ENCODE measurements at places on chromosomes 5 and 9.

- DNase-seq = no peak
Observed at GRCh38 chr5:122054266-122054665, 23.8 kb downstream of the LOX start.

DNA sequence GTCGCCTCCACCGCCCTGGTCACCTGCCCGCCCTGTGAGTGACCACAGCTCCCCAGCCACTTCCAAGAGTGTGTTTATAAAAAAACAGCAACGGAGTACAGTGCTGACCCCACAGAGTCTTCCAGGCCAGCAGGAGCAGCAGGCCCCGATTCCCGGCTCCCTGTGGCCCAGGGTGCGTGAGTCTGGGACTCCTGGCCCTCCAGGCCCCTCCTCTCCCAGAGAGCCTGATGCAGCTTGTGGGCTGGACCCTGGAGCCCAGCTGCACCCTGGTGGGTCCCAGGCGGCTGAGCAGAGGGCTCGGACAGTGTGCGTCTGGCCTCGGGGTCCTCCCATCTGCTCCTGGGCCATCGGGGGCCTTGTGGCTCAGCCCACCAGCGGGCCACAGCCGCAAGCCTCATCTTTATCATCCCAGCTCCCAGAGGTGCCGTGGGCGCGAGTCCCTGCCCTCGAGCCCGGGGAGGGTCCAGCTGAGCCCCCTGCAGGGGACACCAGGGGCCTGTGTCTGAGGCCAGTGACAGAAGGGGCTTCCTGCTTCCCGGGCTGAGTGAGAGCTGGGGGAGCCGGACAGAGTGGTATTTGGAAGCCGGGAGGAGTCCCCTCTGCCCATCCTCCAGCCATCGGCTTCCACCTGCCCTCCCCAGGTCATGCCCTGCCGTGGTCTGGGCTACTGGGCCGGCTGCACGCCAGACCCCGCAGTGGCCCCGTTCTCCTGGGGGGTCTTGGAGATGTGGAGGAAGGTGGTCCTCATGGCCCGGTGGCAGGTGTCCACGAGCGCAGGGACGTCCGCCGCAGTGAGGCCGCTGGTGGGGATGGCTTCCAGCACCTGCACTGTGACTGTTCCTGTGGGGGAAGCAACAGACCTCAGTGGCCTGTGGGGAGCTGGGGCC lies 10.6 kb downstream of the EGFL7 start:
- no peak for DNase-seq

- no peak for DNase-seq
Observed at GRCh38 chr9:2154731-2155130, 139.6 kb downstream of the SMARCA2 start.

DNA sequence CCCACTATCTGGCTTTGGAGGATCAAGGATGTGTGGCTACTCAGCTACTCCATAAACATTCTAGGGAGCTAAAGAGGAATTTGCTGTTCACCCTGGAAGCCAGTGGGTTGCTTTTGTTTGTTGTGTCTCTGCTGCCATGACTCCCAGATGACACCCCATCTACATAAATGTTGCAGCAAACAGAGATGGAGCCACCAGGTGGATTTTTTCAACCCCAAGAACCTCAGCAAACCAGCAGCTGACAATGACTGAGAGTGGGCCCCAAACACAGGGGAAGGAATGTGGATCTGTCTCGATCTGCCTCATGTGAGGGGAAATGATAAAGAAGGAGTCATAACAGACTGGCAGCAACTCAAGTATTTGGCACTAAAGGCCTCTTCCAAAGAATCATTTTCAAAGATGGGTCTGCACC lies 132.7 kb upstream of the TNC start:
- no peak for DNase-seq

- no peak for DNase-seq
Observed at GRCh38 chr9:69122549-69123141, 51.4 kb upstream of the TJP2 start.

- DNase-seq = no peak
Observed at GRCh38 chr5:170597872-170598271, 94.1 kb downstream of the KCNIP1 start.

- no peak for DNase-seq
Observed at GRCh38 chr9:92931606-92932005, 15.7 kb upstream of the FGD3 start.

DNA sequence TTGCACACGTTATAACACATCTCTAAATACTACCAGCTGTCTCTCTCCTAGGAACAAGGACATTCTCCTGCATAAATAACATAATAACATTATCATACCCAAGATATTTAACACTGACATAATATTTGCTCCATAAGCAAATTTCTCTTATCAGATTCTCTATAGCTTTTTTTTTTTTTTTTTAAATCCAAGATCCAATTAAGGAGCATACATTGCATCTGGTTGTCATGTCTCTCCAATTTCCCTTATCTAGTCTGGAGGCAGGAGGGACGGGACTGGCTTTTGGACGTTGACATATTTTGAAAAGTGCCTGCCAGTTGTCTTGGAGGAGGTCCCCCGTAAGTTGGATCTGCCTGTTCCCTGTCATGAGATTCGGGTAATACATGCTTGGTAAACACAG lies 76.6 kb downstream of the RAPGEF1 start:
- DNase-seq = no peak

GRCh38 chr5:77569409-77569808 lies 69.1 kb downstream of the OTP start:
- DNase-seq = no peak

- DNase-seq = no peak
Observed at GRCh38 chr9:74333384-74334032, 163.6 kb upstream of the RORB start.

- DNase-seq = no peak
Observed at GRCh38 chr9:113707953-113708695, 168.0 kb upstream of the ZNF618 start.

GRCh38 chr9:109906766-109907382 lies 126.9 kb downstream of the PALM2AKAP2 start:
- DNase-seq = no peak

DNA sequence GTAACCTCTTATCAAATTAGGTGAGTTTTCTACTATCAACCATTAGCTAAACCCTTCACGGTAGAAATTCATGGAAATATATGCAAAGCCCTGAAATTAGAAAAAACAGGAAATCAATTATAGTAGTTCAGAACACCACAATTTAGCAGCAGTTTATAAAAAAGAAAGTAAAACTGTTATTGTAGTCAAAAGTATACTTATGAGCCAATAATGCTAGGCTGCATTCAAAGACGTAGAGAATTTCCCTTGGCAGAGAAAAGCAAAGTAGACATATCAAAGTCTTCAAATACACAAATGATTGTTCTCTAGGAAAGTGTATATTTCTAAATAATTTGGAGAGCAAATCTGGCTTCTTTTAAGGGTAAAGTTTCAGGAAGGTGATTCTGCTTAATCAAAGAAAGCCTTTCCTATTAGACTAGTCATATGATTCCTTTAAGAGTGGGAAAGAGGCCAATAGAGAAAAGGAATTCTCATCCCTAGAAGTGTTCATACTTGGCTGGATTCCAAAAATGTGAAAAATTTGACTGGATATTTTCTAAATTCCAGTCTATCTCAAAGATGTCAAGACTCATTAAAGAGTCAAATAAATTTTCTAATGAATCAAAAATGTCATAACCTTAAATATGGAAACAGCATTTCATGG lies 185.5 kb downstream of the SMC2 start:
- DNase-seq = no peak

- no peak for DNase-seq
Observed at GRCh38 chr5:142795251-142795650, 25.1 kb downstream of the ARHGAP26 start.

- DNase-seq = no peak
Observed at GRCh38 chr9:129637102-129637501, 4.8 kb downstream of the ASB6 start.

DNA sequence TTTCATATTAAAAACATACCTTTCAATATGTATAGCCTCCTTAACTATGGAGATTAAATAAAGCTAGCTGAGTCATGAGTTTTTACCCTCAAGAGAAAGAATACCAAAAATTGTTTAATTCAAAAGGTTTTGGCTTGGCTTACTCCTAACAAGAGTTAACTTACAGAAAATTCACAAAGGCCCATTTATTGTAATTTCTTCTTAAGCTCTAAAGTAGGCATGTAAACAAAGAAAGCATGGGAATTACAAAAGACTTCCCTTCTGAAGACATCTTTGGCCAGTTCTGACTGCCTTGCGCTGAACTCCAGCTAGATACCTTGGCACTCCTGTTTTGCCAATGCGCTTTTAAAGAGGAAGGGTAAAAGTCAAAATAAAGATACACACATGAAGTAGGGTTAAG lies 28.2 kb downstream of the PUM3 start:
- no peak for DNase-seq
